ENCODE measurements at places on chromosomes 16 and 17.
A peak's percentile ranks its signal among the peaks of the same experiment; 100 is the strongest.

GRCh38 chr16:716200-716568, 1.3 kb downstream of the METRN start:
- DNase-seq: no peak

DNA sequence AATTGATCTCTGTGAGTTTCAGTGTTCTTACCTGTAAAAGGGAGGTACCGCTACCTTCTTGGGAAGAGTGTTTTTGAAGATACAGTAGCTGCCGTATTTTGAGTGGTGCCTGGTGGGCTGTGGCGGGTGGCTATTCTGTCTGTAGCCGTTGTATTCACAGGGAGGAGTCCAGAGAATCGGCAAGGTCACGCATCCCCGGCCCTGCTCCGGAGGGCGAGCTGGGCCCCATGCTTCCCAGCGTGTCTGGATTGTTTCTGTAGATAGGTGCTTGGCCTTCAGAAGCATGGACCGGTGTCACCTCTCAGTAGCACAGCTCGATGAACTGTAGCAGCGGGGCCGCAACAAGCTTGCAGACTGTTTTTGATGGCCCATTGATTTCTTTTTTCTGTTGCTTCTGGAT, 295.6 kb downstream of the CPPED1 start:
- DNase-seq: no peak

- DNase-seq: no peak
Measured at GRCh38 chr17:50421308-50422051, 4.5 kb upstream of the ACSF2 start.

DNA sequence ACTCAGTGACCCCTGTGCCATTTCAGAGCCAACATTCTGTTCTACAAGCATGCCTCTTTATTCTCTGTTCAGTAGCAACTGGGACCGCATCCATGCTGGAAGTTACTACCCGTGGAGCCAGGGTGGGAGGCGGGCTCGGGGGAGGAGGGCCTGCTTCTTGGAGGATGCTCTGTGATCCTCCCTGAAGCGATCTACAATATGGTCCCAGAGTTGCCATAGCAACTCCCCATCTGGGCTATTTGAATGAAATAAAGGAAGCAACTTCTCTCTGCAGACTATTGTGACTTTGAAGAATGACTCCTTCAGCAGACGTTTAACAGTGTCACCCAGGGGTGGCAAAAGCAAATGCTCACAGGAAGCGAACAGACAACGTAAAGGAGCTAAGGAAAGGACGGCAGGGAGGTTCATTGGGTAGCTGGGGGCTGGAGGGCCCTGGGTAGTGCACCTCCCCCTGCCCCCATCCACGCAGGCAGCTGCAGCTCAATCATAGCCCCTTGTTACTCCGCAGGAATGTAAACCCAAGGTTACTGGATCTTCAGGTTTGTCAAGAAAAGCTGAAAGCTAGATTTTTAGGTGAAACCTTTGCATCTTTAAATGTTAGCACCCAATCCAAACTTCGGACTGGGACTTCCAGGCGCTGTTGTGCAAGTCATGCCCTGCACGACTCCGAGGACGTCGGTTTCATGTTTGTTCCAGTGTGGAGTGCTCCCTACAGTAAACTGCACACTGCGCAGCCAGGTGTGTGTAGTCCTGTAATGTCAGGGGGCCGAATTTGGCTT, 51.1 kb upstream of the MEAK7 start:
- no peak for DNase-seq

- no peak for DNase-seq
Measured at GRCh38 chr16:52552643-52553042, 5.7 kb upstream of the TOX3 start.

DNA sequence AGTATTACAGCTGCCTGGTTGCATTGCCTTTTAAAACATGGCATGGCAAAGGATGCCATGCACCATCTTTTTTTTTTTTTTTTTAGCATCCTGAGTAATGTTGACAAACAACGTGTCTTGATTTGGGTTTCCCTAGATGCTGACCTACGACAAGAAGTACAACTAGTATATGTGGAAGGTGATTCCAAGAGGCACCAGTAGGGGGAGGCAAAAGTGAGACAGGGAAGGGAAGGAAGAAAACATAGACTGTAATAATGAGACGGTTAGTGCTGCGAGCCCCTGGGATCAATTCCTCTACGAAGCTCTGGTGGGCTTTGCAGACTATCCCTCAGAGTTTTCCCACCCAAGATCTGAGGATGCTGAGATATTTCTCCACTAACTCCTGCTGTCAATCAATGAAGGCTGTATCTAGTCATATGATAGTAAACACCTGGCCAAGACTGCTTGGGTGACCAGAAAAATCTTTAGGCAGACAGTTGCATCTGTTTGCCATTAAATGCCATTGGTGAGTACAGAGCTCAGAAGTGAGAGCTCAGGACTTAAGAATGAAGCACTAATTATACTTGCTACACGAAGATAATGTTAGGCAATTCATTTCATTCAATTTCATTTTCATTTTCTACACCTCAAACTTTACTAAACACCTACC, 458.6 kb upstream of the GOT2 start:
- DNase-seq: peak; percentile 11

DNA sequence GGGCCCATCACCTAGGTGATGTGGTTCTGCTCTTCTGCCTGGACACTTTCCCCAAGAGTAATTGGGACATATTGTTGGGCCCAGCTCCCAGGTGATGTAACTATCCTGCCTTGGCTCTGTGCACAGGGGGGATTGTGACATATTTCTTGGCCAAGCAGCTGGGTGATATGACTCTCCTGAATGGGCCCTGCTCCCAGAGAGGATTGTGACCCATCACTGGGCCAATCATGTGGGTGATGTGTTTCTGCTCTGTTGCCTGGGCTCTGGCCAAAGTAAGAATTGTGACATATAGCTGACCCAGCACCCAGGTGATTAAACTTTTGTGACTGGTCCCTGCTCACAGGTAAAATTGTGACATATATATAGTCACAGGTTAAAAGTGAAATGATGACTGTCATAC, 1904.9 kb downstream of the TP53TG3F start:
- DNase-seq: no peak

- peak; percentile 88 for DNase-seq
Measured at GRCh38 chr17:5281814-5282641, at the start of gene RABEP1. Gene RABEP1, plus strand, starts transcription at chr17:5282284. Its CDS starts 203 bp downstream, at chr17:5282487.

- DNase-seq: no peak
Measured at GRCh38 chr16:81700780-81701165, 78.3 kb upstream of the PLCG2 start.

- DNase-seq: no peak
Measured at GRCh38 chr17:82795615-82796014, 43.8 kb downstream of the TBCD start.

DNA sequence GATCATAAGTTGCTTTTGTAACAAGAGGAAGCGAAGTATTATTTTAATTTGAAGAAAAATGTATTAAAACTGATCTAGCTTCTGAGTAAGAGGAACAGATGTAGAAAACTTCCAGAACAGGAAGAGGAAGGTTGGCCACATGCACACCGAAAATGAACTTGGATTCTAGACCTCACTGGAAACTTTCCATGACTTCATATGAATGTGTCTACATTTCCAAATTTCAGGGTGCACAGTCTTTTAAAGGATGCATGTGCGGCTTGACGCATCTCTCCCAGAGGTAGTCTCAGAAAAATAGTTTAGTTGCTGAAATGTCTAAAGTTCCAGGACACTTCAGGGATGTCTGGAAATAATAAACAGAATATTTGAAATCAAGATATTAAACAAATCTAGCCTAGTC, 275.1 kb upstream of the MYOCD start:
- DNase-seq: no peak

- no peak for DNase-seq
Measured at GRCh38 chr16:81994485-81994884, 16.8 kb downstream of the SDR42E1 start.

DNA sequence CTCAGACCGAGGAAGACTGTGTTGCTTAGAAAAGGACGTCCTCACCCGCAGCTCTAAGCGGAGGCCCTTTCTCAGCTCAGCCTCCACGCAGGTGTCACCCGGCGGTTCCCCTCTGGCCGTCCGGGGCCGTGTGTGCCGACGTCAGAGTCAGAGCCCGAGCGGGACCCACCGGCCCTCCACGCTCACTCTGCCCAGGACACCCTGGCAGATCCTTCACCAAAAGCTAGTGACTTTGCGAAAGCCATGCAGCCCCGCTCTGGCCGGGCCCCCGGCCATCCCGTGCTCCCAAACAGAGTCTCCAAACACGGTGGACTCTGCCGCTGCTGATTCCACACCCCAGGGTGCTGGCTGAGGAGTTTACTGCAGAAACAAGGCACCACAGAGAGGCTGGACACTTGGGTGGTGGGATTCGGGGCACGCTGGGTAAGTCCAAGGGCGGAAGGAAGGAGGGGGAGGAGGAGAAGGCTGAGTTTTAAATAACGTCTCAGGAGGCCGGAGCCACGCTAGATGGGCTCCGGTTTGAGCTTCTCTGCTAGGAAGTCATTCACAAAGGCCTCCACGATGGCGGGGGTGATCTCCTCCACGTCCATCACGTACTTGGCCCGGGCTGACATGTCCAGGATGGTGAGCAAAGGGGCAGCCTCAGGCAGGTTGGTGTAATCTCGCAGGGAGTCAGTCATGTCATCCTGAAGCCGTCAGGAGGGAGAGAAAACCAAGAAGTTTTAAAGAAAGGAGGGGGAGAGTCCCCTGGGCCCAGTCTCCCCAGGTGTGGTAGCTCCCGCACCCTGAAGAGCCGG, 18.5 kb downstream of the MRM3 start:
- no peak for DNase-seq

GRCh38 chr17:50845240-50846147, 10.1 kb downstream of the WFIKKN2 start:
- DNase-seq: peak; percentile 60

- DNase-seq: peak; percentile 62
Measured at GRCh38 chr17:78019367-78019975, 61.0 kb downstream of the TNRC6C start.

GRCh38 chr16:73176577-73177013, 128.7 kb upstream of the ZFHX3 start:
- peak; percentile 94 for DNase-seq

GRCh38 chr17:81841866-81842265, 7.0 kb upstream of the PPP1R27 start:
- DNase-seq: no peak

DNA sequence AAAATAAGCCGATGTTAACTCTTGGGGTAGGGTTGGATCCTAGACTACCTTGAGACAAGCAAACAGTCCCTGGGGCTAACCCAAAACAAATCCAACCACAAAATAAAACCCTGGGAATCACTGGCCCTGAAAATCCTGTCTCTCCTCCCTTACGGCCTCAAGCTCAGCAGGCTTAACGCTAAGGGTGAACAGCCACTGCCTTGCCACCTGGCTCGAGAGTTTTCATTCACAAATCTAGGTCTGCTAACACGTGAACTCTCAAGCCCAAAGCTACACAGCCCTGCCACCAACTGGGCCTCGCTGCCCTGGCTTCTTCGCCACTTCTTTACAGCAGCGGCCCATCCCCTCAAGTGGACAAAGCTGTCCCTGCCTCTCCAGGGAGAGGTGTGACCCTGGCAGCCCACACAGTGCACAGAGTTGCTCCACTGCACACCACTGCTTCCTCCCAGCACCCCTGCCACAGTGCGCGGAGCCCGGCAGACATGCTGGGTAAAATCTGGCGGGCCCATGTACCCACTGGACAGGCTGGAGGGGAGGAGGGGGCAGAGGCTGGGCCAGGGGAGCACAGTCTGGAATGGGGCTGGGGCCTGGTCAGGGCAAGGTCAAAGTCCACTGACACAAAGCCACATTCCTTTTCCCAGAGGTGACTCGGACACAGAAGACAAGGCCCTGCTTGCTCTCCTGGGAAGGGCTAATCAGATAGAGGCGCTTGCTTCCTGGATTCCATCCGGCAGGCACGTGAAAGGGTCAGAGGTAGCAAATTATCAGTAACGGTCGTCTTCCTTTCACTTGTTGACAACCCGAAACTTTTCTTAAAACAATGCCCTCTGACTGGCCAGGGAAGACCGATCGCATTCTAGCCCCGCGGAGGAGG, 996 bp downstream of the PCYT2 start:
- no peak for DNase-seq

DNA sequence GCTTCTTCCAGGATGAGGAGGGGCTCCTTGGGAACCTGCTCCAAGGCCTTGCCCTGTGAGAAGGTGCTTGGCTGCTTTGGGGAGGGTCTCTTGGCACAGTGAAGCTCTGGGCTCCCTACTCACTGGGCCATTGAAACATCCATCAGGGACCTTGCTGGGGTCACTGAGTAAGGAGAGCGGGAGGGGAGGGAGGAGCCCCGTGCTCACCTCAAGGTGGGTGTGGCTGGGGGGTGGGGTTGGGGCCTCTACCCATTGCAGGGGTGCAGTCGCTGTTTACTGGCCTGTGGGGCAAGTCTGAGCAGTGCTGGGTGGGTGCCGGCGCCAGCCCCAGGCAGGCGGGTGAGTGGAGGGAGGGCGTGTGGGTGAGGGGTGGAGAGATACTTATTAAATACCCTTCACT, 9.9 kb downstream of the TNS4 start:
- no peak for DNase-seq

- no peak for DNase-seq
Measured at GRCh38 chr16:80125677-80126076, 415.1 kb upstream of the DYNLRB2 start.

DNA sequence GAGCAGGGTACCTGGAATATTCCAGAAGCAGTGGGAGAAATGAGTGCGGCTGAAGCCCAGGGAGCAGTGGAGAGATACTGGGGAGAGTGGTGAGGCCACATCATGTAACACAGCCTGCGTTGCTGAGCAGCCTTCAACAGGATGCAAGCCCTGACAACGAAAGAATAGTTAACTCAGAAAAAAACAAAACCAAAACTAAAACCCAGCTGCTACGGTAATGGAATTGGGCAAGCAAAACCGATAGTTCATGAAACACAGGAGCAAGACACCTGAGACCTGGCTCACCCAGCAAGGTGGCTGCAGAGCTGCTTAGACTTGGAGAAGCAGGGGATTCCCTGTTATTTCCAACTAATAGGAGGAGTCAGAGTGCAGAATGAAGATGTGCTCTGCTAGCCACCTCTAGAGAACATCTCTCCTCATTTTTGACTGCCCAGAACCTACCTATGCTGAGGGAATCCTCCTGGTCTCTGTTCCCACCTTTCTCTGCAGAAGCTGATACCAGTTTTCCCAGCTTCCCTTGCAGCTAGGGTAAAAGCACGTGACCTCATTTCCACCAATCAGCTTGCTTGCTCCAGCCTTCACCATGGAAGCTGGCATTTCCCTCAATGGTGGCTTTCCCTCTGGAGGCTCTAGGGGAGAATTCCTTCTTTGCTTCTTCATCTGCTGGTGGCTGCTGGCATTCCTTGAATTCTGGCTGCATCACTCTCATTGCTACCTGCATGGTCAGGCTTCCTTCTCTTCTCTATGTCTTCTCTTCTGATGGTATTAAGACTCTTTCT, 59.4 kb upstream of the XYLT1 start:
- DNase-seq: no peak

GRCh38 chr16:17474572-17474971, 3.8 kb upstream of the XYLT1 start:
- DNase-seq: no peak

GRCh38 chr16:57704011-57704904, 9.7 kb downstream of the DRC7 start:
- DNase-seq: no peak

DNA sequence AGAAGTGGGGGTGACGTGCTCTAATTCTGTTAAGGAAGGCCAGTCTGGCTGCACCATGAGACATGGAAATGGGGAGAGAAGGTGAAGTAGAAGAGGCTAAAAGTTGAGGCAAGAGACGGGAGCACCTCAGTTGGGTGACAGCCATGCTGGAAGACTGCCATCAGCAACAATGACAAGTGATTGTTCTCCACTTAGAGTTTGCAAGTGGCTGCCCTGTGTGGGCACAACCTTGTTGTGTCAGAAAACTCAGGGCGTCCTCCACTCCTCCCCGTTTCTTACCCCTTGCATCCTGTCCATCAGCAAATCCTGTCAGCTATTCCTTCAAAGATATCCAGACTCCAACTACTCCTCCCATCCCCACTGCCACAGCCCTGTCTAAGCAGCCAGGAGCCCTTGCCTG, 17.6 kb downstream of the CES1 start:
- no peak for DNase-seq

- peak; percentile 51 for DNase-seq
Measured at GRCh38 chr17:44518032-44518431, 14.8 kb upstream of the GPATCH8 start.
